ENCODE measurements at places on chromosomes 7 and 10.

DNA sequence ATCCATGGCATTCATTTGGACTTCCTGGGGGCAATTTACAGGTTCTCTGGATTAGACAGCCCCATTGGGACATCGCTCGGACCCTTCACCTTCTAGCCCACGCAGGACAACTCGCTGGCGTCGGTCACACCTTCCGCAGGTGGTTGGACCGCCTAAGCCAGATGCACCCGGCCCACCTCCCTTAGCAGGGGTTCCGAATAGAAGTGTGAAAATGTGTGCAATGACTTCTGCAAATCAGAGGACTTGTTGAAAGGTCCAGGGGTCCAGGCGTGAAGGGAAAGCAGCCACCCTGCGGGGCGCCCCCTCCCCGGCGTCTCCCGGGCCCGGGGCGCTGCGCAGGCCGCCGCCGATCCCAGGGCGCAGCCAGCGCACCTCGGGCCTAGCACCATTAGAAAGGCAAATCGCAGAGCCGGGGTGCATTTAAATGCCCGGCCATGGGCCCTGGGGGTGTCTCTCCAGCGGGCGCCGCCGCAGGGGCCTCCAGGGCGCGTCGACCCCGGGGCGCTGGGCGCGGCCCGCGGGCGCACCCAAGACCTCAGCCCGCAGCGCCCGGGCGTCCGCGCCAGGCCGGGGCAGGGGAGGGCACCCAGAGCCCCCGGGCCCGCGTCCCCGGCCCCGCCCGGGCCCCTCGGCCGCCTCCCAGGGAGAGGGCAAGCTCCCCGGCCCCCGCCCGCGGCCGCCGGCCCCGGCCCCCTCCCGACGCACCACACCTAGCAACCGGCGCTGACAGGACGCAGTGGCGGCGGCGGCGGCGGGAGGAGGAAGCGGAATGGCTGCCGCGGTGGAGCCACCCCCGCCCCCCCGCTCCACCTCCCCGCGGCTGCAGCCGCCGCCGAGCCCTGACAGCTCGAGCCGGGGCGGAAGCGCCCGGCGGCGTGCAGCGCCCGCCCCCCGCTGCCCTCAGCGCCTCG, 1.2 kb downstream of the JAZF1 start:
- peak; percentile 50 for DNase-seq

- no peak for DNase-seq
Observed at GRCh38 chr7:47715631-47716068, 133.7 kb upstream of the TNS3 start.

DNA sequence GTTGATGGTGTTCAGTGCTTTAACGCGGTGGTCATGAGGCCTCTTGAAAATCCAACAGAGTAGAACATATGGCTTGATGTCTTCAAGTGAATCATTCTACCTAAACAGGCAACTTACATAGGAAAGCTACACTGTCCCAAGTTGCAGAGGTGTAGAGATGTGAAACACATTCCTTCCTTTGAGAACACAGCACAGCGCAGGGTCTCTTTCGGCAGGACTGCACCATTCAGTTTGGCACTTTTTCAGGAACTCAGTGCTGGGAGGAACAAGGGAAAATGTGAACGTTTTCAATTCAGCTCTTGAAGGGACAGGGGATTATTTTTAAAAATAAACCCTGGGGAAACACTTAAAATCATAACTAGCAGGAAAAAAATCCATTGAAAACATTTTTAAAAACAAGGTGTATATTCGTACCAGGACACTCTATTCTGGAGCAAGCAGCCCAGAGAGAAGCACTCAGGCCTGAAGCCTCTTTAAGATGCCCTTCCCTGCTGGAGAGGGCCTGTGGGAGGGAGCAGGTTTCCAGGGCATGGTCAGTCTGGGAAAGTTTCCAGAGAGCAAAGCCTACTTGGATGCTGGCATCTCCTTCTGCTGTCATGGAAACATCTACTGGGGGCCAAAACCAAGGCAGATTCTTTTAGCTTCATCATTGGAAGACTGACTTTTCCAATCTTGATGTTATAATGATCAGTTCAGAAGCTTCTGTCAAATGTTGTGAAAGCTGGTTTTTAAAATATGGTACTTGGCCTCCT, 60.4 kb upstream of the NPVF start:
- DNase-seq = no peak

GRCh38 chr10:87935290-87936141, 72.1 kb downstream of the PTEN start:
- DNase-seq = no peak

- DNase-seq = no peak
Observed at GRCh38 chr7:137395420-137395819, 51.9 kb upstream of the PTN start.

- DNase-seq = no peak
Observed at GRCh38 chr10:109027534-109028185, 895.7 kb downstream of the XPNPEP1 start.

DNA sequence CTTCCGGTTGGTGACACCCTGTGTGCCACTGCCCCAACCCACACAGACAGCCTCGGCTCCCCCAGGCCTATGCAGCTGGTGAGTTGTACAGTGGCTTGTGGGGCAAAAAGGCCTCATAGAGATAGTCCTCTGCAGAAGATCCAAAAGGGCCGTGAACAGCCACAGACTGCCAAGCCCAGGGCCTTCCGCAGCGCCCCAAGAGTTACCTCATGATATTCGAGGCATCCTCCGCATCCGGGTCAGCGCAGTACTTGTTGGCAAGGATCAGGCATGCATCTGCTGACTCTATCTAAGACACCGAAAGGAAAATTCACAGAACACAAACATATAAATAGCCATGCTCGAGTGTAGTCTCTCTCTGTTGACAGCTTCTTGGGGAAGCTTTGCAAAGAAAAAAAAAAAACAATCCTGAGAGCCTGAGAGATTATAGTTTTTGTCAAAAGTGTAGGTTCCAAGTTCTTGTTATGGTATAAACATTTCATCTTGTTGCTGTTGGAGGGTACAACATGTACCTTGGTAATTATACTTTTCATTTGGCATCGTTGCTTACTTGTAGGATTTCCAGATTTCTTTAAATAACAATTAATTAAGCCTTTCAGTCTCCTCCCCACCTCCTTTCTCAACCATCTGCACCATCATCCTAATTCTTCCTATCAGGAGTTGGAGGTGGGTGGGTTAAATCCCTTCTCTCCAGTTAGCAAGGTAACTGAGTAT, 553.0 kb downstream of the KCNMA1 start:
- no peak for DNase-seq

DNA sequence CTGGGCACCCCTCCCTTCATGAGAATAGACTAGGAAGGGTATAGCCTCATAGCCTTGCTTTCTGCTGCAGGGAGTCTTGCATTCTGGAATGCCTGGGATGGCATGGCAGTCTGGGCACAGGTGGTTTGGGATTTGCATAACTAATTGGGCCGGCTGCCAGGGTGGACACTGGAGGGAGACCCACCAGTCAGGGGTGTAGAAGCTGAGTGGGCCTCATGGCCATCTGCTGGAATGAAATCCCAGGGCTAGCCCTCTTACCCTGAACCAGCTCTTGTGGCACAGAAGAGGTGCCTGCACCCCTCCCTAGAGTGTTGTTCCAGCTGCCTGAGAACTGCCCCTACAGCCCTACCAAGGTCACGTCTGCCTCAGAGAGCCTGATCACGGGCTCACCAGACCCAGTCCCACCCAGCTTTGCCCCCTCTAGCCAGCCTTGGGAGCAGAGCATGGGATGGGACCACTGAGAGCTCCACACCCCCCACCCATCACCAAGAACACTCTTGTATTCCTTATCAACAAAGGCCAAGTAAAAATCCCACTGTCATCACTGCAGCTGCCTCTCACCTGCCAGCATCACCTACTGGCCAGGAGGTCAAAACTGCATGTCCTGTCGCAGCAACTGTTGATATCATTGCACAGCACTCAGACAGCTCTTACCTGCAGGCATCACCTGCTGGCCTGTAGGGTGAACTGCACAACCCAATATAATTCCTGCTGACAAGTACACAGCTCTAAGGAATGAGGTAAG, 148.9 kb downstream of the ZEB1 start:
- DNase-seq = no peak

GRCh38 chr10:33010132-33011037, 52.4 kb upstream of the ITGB1 start:
- peak; percentile 50 for DNase-seq

DNA sequence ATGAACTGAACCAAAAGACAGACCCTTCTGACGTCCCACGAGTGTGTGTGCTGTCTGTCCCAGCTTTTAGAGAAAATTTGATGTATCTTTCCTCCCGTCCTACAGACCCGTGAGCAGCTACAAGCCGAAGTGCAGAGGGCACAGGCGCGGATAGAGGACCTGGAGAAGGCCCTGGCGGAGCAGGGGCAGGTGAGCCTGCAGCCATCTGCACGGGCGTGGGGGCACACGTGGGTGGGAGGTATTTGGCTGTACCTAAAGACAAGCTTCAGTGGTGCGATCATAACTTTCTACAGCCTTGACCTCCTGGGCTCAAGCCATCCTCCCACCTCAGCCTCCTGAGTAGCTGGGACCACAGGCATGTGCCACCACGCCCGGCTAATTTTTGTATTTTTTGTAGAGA, 41.7 kb upstream of the DPYSL4 start:
- DNase-seq = no peak

- DNase-seq = no peak
Observed at GRCh38 chr7:27688056-27688455, 25.4 kb upstream of the HIBADH start.

DNA sequence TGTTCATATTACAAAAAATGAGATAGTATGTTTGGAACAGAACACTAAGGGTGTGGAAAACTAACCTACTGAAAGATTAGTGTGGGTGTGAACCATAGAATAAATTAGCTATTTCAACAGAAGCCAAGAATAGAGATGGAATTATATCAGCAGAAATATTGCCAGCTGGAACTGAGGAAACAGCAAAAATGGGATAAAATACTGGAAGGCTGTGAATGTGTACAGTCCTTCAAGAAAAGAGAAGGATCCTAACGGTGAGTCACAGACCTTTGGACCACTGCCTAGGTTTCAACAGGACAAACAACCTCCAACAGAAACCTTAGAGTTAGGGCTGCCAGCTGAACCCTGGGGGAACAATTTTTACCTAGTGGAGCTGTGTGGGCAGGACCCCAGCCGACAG, 395.0 kb downstream of the ZWINT start:
- DNase-seq = no peak

- DNase-seq = no peak
Observed at GRCh38 chr7:92671505-92672169, 81.4 kb upstream of the FAM133B start.

DNA sequence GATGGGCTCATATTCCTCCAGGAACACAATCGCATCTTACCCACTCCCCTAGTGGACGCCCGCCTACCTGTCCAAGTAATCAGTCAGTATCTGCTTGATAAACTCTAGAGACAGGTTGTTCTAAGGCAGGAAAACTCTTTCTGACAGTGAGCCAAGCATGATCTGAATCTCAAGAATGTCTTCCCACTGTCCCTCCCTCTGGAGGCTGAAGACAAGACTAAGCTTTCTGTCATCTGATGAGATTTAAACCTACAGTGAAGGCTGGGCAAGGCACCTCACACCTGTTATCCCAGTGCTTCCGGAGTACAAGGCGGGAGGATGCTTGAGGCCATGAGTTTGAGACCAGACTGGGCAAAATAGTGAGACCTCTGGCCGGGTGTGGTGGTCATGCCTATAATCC, 586.6 kb downstream of the GALNT17 start:
- DNase-seq = no peak

DNA sequence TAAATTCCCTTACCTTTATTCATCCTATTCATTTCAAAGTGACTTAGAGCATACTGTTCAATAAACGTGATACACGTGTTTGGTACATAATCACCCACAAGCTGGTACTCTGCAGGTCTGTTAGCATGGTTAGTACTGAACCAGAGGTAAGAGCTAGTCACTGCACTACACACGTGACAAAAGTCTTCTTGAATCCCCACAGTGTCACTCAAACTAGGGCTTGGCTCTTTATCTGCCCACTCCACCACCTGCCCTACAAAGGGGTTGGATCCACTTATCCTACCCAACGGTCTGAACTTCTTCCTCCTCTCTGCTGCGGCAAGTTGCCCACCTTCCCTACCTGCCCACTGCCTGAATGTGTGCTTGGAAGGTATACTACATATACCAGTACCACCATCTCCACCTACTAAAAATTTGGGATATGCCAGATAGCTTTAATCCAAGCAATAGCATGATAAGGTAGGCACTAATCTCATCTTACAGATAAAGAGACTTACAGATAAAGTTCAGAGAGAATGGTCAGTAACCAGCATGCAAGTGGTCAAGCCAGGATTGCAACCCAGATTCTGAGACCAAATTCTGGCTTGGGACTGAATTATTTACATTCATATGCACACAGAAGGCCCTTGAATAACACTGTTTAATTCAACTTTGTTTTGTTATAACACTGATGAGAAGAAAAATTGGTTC, 92.2 kb downstream of the SGMS1 start:
- no peak for DNase-seq

DNA sequence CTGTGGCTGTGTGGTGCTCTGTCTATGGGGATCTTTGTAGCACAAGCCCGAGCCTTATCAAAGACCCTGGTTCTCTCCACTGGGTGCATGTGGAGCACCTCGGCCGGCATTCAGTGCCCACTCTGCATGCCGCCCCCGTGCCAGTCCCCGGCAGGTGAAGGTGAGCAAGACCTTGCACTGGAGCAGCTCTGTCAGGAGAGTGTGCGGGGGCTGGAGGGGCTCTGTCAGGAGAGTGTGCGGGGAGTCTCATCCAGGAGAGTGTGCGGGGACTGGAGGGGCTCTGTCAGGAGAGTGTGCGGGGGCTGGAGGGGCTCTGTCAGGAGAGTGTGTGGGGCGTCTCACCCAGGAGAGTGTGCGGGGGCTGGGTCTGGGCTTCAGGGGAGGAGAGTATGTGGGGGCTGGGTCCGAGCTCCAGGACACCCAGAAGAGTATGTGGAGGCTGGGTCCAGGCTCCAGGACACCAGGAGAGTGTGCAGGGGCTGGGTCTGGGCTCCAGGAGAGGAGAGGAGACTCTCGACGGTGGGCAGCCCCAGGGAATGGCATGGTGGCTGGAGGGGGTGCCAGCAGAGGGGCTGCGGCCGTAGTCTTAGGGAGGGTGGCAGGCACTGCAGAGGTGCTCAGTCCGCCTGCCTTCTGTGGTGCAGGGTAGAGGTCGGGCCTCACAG, 40.8 kb downstream of the INPP5A start:
- DNase-seq = no peak

- no peak for DNase-seq
Observed at GRCh38 chr10:132297526-132297925, 10.2 kb downstream of the STK32C start.

DNA sequence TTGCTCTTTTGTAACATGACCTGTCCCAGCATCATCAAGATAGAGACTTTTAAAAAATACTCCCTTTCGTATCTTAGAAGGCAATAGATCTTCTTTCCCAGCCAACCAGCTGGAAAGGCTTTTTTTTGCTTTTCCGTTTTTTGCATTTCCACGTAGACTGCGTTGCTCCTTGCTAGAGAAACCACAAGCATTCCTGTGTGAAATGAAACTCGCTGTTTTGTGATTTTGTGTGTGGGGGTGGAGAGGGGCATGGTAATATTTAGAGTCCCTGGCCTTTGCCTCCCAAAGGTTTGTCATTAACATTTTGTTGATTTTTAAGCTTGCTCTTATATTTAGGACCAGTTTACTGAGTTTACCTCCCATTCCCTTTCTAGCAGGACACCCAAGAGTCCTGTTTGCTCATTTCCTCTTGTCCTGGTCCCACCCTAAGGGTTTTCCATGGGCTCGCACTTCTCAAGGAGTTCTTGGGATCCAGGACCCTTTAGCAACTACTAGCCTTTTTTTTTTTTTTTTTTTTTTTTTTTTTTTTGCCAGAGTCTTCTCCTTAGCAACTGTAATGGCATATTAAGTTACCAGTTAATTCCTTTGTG, 243.6 kb downstream of the BICC1 start:
- DNase-seq = no peak
